ENCODE measurements at places on chromosomes 4 and X.
A peak's percentile ranks its signal among the peaks of the same experiment; 100 is the strongest.

- DNase-seq: no peak
Observed at GRCh38 chr4:144750348-144750747, 104.4 kb downstream of the HHIP start.

DNA sequence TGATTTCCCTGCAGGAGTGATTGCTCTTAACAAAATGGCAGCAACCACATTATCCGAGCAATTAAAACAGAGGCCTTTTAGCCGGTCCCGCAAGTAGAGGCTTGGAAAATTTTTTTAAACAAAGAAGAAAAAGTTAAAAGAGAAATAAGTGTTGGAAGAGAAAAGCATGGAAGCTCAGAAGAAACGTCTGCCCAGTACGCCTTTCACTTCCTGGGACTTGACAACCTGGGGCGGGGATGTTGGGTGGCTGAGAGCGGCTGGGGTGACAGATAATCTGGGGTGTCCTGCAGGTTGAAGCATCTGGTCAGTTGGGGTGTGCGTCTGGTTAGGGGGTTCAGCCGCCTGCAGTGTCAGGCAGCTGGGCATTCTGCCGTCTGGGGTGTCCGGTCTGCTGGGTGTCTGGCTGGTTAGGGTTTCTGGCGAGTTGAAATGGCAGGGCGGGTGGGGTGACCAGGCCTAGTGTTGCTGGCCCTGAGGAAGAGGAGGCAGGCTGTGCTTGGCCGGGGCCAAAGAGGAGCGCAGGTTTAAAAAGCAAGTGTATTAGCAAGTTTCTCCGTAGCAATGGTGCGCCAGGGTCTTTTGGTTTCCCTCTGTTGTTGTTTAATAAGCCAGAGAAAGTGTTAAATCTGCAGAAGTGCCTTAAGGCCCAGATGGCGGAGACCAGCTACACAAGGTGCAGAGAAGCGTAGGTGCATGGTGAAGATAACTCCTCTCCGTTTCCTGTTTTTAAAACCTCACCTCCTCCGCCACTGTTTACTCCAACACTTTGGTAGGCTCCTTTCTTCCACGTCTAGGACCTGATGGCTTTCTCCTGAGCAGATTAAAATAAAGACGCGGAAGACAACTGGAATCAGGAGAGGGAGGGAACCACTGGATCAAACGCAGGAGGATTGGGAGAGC, 5.6 kb downstream of the HAND2 start:
- DNase-seq: no peak

GRCh38 chrX:130263016-130263415, 5.7 kb downstream of the ZNF280C start:
- no peak for DNase-seq

DNA sequence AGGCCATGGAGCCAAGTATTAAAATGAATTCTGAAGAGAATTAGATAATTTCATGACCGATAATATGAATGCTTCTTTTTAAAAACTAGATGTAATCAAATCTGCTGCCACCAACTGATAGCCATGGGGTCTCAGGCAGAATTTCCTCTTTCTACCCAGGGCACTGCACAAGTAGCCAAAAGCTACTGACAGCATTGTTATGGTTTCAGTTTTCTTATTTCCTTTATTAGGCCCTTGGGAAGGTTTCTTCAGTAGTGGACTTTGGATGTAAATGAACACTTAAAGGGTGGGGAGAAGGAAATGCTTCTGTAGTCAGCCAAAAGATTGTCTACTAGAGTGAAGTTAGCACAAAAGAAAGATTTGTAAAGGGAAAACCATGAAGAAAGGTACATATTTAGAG, 686.0 kb downstream of the ADGRL3 start:
- DNase-seq: peak; percentile 29

DNA sequence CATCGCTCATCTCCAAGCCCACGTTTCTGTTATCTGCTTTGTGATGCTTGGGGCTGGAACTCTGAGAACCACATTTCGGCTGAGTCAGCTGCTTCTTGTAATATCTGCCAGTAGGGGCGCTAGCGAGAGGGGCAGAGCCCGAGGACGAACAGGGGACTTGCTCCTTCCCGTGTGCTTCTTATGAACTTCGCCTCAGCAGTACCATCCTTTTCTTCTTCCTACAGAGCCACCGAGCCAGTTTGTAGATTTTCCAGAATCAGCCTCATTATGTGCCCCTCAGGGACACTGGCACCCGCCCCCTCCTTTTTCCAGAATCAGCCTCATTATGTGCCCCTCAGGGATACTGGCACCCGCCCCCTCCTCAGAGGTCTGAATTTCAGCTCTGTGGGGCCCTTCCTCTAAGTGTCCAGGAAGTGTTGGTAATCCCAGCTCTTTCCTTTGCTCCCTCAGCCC, 441.7 kb upstream of the RASGEF1B start:
- peak; percentile 42 for DNase-seq

GRCh38 chr4:142909908-142910307, 63.8 kb upstream of the INPP4B start:
- no peak for DNase-seq

DNA sequence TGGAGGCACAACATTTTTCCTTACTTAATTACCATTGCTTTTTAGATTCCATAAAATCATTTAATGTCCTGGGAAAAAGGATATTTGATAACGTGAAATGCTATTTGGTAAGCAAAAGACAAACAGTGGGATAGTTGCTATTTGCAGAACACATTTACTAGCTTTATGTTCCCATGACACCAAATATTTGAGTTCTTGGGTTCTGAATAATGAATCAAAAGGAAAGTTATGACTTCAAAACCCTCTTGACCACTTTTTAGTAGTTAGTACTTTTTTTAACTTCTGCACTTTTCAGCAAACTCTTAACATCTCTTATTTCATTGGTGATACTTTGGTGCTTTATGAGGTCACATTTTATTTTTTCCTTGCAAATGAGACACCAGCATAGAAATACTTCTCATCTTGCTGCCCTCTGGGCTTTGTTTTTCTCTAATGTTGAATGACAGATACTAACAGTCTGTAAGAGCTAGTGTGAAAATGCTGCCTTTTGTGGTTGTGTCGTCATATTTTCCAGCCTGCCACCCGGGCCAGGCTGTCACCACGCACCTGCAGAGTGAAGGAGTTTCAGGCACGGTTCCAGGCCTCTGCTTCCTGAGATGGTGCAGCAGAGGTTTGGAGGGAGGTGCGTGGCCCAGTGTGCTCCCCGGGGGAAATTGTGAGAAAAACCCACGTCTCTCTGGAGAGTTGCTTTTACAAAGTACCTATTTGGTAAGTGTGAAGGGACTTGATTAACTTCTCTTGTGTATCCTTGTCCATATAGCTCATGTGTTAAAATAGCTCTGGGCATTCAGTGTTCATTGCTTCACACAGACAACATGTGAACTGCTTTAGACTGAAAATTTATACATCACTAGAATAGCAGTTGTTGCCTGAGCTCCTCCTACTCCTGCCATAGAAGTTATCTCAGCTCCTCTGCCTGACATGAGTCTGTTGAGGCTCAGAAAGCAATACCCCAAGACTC, 34.7 kb downstream of the MSL3 start:
- DNase-seq: peak; percentile 5

- DNase-seq: peak; percentile 87
Observed at GRCh38 chr4:61149278-61149677, 50.8 kb upstream of the ADGRL3 start.

- no peak for DNase-seq
Observed at GRCh38 chr4:122639181-122639580, 18.3 kb upstream of the IL21 start.

DNA sequence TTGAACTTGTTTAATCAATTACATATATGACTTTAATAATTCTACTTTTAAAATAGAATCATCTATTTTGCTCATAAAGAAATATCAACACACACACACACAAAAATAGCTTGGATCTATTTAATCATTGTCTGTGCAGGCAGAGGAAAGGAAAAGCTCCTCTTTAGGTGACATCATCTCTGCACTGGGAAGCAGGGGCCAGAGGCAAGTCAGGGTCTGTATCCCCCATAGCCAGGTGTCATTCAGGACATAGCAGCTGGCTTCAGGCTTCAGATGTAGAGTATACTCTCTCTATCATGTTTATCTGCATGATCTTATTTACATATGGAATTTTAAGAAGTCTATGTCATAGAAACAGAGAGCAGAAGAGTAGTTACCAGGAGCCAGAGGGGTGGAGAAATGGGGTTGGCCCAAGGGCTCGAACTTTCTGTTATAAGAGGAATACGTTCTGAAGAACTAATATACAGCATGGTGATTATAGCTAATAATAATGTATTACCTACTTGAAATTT, 110.4 kb upstream of the LDB2 start:
- no peak for DNase-seq

GRCh38 chrX:55815546-55815945, 98.0 kb downstream of the RRAGB start:
- DNase-seq: no peak
